Activated CD8-positive, alpha-beta memory T cell treated with anti-CD3 and anti-CD28 coated beads, Interleukin-2, amount 10 ng/mL, durations not matched to agents 7 days and 5 days (primary cell): ENCODE measurements at places on chromosomes 5 and 9. TPM values are rescaled to one million over a fixed set of nuclear protein-coding genes. Genes with fewer than 3 reads are reported as not detected.

GRCh38 chr5:132221781-132222648, 5.6 kb downstream of the P4HA2 start:
- no peak for DNase-seq
- H3K27me3 ChIP-seq = peaks cover 9% of the 10 kb centered on the region
- H3K36me3 ChIP-seq = no peaks in the 10 kb centered on the region
- no peak overlapping the region for H3K27ac ChIP-seq
- H3K4me1 ChIP-seq = peaks cover 4% of the 10 kb centered on the region
- no peak overlapping the region for H3K4me3 ChIP-seq

GRCh38 chr5:141590127-141590526, 28.7 kb downstream of the DIAPH1 start:
- H3K27ac ChIP-seq = no peak overlapping the region
- H3K4me3 ChIP-seq = no peak overlapping the region
- no peaks in the 10 kb centered on the region for H3K27me3 ChIP-seq

DNA sequence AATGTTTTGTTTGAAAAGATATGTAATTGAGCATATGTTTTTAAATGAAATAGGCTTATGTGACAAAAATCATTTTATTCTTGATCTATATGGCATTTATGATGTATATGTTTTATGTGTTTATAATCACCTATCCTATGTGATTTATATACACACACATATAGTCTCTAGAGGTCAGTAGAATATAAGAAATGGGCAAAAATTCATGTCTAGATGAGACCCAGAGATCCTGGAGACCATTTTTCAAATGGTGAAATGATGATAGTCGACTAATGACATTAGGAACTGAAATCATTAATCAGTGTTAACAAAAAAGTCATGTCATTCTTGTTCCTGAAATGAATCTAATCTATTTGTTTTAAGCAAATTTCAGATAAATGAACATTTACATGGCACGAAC, 709.2 kb upstream of the WWC1 start:
- no peaks in the 10 kb centered on the region for H3K4me1 ChIP-seq
- H3K27ac ChIP-seq = no peak overlapping the region

The PCDHB10 gene
- not detected for total RNA-seq

The HAPLN1 gene
- total RNA-seq = not detected
